IPS-NIHi11 (cell line): ENCODE measurements at places on chromosomes 2 and 18.
A peak's percentile ranks its signal among the peaks of the same experiment; 100 is the strongest.

- DNase-seq: no peak
These were observed 95.2 kb upstream of the NCK2 start for GRCh38 chr2:105649534-105649933.

DNA sequence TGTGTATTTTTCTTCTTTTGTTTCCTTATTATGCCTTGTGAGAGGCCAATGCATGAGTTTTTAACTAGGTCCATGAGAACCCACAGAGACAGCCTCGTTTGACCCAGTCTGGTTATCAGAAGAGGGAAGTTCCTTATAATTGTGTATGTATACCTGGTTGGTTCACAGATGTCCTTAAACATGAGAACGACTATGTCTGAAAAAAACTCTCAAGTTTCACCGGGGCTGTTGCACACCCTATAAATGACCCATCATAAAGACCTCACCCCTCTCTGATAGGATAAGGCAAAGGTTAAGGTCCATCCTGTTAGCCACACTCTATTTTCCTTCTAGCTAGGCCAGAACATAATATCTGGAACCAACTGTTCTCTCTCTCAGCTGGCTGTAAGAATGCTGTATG lies 42.7 kb upstream of the MSH2 start:
- DNase-seq: no peak

DNA sequence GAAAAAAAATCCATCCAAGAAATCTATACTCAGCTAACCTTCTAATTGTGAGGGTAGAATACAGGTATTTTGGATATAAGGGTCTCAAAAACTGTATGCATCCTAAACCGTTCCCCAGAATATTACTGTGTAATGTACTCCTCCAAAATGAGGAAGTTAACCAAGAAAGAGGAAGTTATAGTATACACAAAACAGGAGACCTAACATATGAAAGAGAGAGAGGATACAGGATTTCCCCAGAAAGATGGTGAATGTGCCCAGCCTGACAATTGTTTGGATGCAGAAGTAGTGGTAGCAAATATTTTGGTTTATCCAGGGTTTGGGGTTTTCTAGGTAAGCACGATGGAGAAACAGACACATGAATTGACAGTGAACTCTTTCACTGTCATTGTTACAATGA lies 50.6 kb downstream of the GALNT3 start:
- no peak for DNase-seq

GRCh38 chr18:24115628-24116027 lies 23.2 kb upstream of the CABYR start:
- no peak for DNase-seq

GRCh38 chr2:239290618-239291474 lies 110.0 kb downstream of the HDAC4 start:
- no peak for DNase-seq

GRCh38 chr2:155218292-155218924 lies 519.9 kb downstream of the KCNJ3 start:
- no peak for DNase-seq

- no peak for DNase-seq
These were observed 36.7 kb downstream of the EMX1 start for GRCh38 chr2:72953976-72954375.

- no peak for DNase-seq
These were observed 26.2 kb upstream of the SPP2 start for GRCh38 chr2:234024304-234024703.

DNA sequence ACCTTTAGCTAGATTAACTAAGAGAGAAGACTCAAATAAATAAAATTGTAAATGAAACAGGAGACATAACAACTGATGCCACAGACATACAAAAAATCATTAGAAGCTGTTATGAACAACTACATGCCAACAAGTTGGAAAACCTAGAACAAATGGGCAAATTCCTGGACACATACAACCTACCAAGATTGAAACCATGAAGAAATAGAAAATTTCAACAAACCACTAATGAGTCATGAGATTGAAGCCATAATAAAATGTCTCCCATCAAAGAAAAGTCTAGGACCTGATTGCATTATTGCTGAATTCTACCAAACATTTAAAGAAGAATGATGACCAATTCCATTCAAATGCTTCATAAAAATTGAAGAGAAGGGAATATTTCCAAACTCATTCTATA lies 54.3 kb downstream of the ST3GAL5 start:
- no peak for DNase-seq

GRCh38 chr18:35136248-35136647 lies 95.0 kb downstream of the MAPRE2 start:
- no peak for DNase-seq

DNA sequence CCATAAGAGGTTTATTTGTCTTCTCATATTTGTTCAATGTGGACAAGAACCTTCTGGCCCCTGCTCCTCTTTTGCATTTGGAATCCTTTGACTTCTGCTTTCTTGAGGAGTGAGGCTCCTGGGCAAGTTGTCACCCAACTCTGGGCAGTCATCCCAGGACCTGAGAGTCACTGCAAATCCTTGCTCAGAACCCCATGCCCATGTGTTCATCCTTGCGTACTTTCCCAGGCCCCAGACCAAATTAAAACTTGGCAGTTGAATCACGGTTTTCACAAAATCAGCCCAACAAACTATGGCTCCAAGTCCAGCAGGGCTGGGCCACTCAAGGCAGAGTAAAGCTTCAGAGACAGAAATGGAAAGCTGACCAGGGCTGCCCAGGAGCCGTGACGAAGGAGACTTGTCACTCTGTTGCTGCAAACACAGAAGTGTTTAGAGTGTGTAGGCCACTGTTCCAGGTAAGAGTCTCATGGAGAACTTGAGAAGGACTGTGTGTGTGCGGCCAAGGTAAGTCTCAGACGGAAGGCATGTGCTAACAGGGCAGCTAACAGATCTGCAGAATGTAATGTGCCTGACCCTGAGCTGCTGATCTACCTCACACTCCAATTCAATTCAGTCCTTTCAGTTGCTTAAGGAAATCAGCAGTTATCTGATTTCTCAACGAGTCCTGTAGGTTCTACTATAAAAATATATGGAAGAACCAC lies 549.4 kb upstream of the HS6ST1 start:
- no peak for DNase-seq

DNA sequence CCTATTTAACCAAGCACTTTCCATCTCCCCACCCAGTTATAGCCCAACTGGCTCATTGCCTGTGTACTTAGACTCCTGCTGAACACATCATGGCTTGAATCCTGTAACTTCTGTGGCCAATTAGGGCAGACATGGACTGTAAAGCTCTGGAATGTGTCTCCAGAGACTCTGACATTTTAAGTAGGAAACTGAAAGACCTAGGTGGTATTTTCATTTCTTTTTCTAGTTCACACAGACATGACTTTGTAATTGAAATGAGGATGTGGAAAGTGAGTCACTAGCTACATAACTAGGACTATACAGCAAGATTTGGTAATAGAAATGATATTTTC lies 12.2 kb downstream of the DOK1 start:
- no peak for DNase-seq

GRCh38 chr18:10443001-10443400 lies 11.4 kb upstream of the APCDD1 start:
- DNase-seq: no peak

- DNase-seq: no peak
These were observed 48.0 kb upstream of the MYCN start for GRCh38 chr2:15892151-15892880.

GRCh38 chr2:234996069-234996940 lies 44.5 kb downstream of the SH3BP4 start:
- peak; percentile 91 for DNase-seq

DNA sequence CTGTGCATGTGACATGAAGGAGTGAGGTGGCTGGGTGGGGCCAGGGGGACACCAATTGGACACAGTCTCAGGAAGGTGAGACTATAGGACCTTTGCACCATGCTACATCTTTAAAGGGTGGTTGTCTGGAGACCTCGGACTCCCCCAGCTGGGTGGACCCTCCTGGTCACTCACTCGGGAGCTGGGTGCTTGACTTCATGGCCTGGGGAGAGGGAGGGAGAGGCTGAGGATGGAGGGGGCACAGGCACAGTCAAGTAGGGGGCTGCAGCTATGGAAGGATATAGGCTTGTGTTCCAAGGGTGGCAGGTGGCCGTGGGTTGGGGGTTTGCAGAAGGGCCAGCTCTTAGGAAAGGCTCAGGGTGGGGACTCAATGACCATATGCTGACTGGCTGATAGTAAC lies 7.1 kb upstream of the CELF4 start:
- DNase-seq: no peak

DNA sequence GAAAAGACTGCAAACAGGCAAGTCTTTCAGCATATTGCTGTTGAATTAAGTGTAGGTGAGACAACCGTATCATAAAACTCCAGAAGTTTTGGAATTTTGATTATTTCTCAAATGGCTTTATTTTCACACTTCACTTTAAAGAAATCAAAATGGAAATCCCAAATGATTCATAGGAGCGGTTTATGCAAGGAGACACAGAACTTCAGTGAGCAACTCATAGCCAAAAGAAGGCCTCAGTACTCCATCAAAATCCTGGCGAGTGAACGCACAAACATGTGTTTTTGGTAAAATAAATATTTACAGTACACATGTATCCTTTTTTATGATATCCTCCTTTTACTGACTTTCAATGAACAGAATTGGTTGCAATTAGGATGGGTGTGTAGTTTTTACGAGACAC lies 140.4 kb upstream of the APCDD1 start:
- DNase-seq: no peak

- peak; percentile 78 for DNase-seq
These were observed at the start of gene ERICH2 for GRCh38 chr2:170770008-170770605. TSS of gene ERICH2 (plus strand) at chr2:170770378. CDS start at chr2:170770682, 304 bp downstream.

- DNase-seq: no peak
These were observed 47.5 kb upstream of the HNRNPA3 start for GRCh38 chr2:177165061-177165583.

DNA sequence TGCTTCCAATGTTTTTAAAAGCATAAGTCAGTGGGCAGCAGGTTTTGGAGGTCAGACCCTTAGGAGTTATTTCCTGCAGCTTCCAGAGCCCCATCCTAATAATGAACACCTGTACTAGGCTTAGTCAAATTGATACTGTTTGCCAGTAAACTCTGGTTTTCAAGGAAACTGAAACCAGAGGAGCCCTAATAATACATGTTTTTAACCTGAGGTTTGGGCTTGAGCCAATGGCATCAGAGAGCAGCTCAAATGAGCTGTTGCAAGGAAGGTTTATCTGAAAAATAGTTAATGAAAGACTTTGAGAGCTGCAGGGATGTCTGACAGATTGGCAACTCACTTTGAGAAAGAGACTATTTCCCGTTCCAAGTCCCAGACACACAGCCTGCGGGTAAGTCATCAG lies 54.6 kb downstream of the DCC start:
- no peak for DNase-seq

- DNase-seq: no peak
These were observed 123.6 kb upstream of the CYP26B1 start for GRCh38 chr2:72271276-72271614.

DNA sequence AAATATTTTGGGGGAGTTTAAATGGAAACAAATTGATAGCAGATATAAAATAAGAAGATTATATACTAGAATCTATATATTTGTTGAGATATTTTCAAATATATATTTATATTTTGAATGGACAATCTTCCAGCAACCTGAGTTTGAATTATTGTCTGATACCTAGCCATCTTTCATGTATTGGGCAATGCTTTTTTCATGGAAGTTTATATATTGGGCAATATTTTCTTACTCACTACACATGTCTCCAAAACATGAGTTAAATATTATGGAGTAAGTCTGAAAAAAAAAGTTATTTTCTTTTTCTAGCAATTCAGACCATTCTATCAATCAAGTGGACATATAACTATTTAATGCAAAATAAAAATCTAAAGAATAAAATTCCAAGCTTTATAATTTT lies 295.2 kb downstream of the NYAP2 start:
- no peak for DNase-seq

DNA sequence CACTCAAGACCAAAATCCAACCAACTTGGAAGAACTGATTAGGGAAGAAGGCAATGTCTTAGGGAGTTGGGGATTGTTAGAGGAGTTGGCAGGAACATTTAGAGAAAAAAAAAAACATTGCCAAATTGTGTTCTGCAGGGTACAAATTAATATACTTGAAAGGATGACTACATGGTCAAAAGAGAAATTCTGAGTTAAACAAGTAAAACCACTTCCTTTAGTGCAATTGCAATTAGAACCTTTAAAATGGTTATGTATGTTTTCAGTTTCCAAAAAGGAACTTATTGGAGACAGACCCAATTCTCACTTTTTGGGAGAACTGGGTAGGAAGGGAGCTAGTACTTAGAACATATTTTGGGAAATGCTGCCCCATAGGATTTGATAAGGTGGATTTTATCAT lies 137.9 kb downstream of the GPD2 start:
- DNase-seq: no peak

DNA sequence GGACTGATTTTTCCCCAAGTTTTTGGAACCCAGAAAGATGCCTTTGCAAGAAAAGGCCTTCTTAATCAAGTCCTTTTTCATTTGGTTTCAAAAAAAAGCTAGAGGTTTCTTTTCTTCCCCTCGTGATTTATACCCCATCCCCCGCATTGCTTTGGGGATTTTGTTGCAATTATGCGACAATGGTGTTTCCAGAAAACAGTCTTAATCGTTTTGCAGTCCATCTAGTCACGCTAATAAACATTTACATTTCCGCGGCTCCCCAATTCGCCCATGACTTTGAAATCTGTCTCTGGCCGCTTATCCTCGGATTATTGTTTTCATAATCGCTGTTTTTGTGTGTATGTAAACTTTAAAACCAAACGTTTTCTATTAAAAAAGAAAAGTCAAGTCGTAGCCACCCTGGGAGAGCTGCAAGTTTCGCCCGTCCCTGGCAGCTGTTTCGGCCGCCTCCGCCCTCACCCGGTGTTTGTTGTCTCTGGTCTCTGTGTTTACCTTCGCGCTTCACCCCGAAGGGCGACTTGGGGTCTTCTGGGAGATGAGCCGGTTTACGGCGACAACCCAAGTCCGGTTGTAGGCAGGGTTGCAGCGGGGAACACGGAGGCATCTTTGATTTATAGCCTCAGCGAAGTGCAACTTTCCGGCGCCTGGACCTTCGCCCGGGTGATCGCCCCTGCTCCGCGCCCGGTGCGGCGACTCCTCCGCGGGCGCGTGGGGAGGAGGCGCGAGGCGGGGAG lies 667 bp downstream of the SP9 start:
- DNase-seq: peak; percentile 19

- no peak for DNase-seq
These were observed 142.3 kb upstream of the HAAO start for GRCh38 chr2:42934580-42935186.

GRCh38 chr2:237257471-237257951 lies 156.5 kb downstream of the COL6A3 start:
- DNase-seq: no peak

DNA sequence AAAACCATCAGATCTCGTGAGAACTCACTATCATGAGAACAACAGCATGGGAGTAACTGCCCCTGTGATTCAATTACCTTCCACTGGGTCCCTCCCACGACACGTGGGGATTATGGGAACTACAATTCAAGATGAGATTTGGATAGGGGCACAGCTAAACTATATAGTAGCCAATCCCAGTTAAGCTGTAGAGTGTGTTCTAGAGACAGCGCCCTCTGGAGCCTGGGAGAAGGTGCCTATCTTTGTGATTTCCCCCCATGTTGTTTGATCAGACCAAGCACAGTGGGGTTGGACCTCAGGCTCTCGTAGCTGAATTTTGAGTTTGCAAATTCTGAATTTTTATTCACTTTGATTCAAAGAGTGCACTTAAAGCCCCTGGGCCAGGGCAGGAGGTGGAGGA lies 108.2 kb upstream of the TWIST2 start:
- peak; percentile 46 for DNase-seq

GRCh38 chr18:12255626-12256026 lies 1.5 kb downstream of the CIDEA start:
- DNase-seq: no peak

- DNase-seq: no peak
These were observed 79.0 kb upstream of the PROKR1 start for GRCh38 chr2:68564426-68564825.
